ENCODE measurements at places on chromosomes 4 and X.

DNA sequence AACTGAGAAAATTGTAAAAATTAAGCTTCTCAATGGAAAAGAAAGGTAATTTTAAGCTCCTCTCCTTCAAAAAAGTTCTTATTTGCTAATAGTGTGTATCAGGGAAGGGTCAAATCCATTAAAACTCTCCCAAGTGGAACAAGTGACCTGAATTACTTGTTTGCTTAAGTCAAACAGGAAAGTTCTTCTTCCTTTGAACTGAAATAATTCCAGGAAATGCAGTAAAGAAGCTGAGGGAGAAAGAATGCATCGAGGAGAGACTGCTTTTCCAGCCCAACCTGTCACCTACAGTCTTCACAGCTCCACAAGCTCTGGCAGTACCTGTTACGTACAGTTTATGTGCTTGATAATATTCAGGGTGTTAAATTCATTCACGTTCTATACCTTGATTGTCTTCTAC lies 131.1 kb downstream of the KLHL8 start:
- DNase-seq, result no peak

- DNase-seq, result no peak
These were observed 547.0 kb downstream of the ARAP2 start for GRCh38 chr4:35697210-35697736.

GRCh38 chr4:115418635-115419396 lies 305.4 kb upstream of the NDST4 start:
- no peak for DNase-seq

DNA sequence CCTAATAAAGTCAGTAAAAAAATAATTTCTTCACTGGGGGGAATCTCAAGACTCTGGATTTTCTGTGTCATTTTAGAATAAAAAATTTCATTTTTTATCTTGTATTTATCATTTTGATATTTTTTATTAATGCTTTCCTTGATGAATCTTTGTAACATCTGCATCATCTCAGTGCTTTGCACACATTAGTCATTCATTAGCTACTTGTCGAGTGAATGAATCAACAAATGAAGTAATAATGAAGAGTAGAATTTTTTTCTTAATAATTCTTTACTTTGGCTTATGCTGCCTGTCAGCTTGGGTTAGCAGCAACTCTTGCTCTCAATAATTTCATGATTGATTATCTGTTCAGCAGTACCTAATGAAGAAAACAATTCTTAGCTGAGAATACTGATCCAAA lies 530.8 kb downstream of the GRXCR1 start:
- no peak for DNase-seq

Data from GM04504 (cell line).